WTC11 (cell line): ENCODE measurements at places on chromosomes 16 and 17. TPM values are rescaled to one million over a fixed set of nuclear protein-coding genes. Genes with fewer than 3 reads are reported as not detected.

GRCh38 chr17:41481036-41481435 is at the start of gene KRT35:
Gene KRT35, minus strand, starts transcription at chr17:41481151. Its CDS starts 54 bp downstream, at chr17:41481097.
- no peak for DNase-seq
- H3K36me3 ChIP-seq = no peaks in the 10 kb centered on the region
- no peak within 1 kb of the TSS for H3K4me3 ChIP-seq

HCRT gene
- not detected in 3 replicates for total RNA-seq

ETV4 gene
- 147 to 195 TPM (median 147 TPM) in 3 replicates for total RNA-seq

C16orf92 gene
- not detected in 3 replicates for total RNA-seq

SAMD14 gene
- 4.5 to 6.0 TPM (median 5.9 TPM) in 3 replicates for total RNA-seq

GRCh38 chr17:64061178-64061898 is 40.9 kb upstream of the ICAM2 start:
- no peak overlapping the region for H3K27ac ChIP-seq
- peaks cover 20% of the 10 kb centered on the region for H3K4me1 ChIP-seq
- no peak overlapping the region for H3K4me3 ChIP-seq
- no peaks in the 10 kb centered on the region; the same call in 1 of the 2 replicates for H3K36me3 ChIP-seq

CEP112 gene
- 4.4 to 6.1 TPM (median 5.3 TPM) in 3 replicates for total RNA-seq

G6PC1 gene
- 0.37 TPM in 1 of 3 replicates, not detected in the others for total RNA-seq

DNA sequence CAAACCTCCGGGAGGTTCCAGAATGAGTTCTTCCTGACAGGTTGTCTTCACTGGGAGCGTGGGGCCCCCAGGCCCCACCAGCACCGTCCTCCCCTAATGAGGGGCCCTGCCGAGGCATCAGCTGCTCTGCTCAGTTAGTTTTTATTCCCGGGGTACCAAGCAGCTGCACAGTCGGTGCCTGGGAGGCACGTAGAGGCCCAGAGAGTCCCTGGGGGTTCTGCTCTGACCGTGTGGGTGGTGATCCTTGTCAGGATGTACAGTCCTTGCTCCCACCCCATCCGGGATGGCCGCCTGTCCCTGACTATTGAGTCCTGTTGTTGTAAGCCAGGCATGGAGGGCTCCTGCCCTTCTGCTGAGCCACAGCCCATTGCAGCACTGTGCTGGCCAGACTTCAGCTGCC is 18.5 kb downstream of the NMRAL1 start:
- H3K27ac ChIP-seq = no peak overlapping the region
- H3K36me3 ChIP-seq = peaks cover 37% of the 10 kb centered on the region
- H3K4me1 ChIP-seq = peaks cover 2% of the 10 kb centered on the region
- H3K4me3 ChIP-seq = no peak overlapping the region
- DNase-seq = no peak

GRCh38 chr16:5108505-5109158 is 11.0 kb upstream of the EEF2KMT start:
- no peak for DNase-seq
- no peaks in the 10 kb centered on the region for H3K27me3 ChIP-seq
- H3K27ac ChIP-seq = no peak overlapping the region; the same call in 1 of the 2 replicates
- H3K36me3 ChIP-seq = no peaks in the 10 kb centered on the region

SEPTIN12 gene
- not detected in 3 replicates for total RNA-seq

C16orf86 gene
- total RNA-seq = 4.1 to 5.4 TPM (median 4.9 TPM) in 3 replicates

DNA sequence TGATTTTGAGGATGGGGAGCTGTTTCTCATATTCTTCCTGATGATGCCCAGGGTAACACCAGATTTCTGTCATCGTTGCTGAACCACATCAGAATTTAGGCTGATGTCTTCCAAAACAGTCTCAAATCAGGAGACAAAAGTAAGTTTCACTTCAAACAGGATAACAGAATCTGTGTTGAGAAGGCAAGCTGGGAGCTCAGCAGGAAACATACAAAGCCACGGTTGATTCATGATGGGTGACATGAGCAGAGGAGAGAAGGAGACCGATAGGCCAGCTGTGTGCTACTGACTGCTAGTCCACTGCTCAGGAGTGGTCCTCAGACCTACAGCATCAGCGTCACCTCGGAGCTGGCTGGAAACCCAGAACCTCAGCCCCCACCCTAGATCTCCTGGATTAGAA is 62.9 kb upstream of the RCVRN start:
- peaks cover 4% of the 10 kb centered on the region for H3K4me1 ChIP-seq
- no peak for DNase-seq
- H3K27me3 ChIP-seq = no peaks in the 10 kb centered on the region
- H3K36me3 ChIP-seq = no peaks in the 10 kb centered on the region
- no peak overlapping the region for H3K4me3 ChIP-seq

- DNase-seq = no peak
- H3K4me3 ChIP-seq = no peak overlapping the region
- H3K27me3 ChIP-seq = no peaks in the 10 kb centered on the region
- H3K4me1 ChIP-seq = peaks cover 9% of the 10 kb centered on the region
- H3K36me3 ChIP-seq = peaks cover 8% of the 10 kb centered on the region
These were observed 48.5 kb downstream of the CEP95 start for GRCh38 chr17:64555281-64555680.
